Aorta (tissue), 5 donors: ENCODE measurements at places on chromosomes 13 and 19. TPM values are rescaled to one million over a fixed set of nuclear protein-coding genes. Genes with fewer than 3 reads are reported as not detected.

Gene SLC10A2
- not detected for total RNA-seq

Gene RXFP2
- total RNA-seq, result not detected

- no peak for DNase-seq
These were observed 340.7 kb upstream of the HTR2A start for GRCh38 chr13:47237571-47237970.

GRCh38 chr13:111920932-111921705 is 145.8 kb upstream of the SOX1 start:
- no peak for DNase-seq

DNA sequence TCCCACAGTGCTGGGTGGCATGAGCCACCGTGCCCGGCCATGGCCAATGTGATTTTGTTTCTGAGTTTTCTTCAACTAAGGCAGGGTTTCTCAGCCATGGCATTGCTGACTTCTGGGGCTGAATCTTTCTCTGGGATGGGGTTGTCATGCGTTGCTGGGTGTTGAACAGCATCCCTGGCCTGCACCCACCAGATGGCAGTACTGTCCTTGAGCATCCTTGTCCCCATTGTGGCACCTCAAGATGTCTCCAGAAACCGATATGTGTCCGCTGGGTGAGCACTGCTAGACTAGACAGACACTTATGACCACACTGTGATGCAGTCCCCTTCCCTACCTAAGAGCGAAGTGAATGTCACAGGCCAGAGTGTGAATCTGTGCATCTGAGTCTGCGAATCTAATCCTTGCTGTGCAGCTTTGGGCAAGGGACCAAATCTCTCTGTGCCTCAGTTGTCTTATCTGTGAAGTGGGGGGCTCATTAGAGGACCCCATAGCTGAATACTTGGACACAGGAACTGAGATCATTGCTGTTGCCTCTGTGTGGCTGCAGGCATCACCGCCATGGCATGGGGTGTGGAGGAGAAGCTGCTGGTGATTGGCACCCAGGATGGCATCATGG is 50.3 kb upstream of the SIN3B start:
- no peak for DNase-seq

- DNase-seq, result no peak
These were observed 253.0 kb downstream of the TSHZ3 start for GRCh38 chr19:31096062-31096830.

DNA sequence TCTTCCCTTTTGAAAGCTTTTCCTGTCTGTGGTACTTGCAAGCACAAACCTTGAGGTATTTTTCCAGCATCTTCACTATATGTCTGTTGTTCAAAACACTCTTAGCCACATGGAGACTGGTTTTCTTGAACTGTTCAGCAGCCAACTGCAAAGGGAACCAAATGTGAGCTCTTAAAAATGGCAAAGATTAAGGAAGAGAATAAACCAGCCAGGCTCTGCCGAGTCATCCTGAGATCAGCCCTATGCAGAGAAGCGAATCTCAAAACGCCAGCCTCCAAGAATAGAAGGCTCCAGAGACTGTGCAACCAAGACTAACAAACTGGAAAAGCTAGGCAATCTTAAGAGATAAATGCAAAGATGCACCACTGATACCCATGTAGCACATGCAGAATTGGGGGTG is 20.7 kb downstream of the AKAP8 start:
- DNase-seq, result no peak

DNA sequence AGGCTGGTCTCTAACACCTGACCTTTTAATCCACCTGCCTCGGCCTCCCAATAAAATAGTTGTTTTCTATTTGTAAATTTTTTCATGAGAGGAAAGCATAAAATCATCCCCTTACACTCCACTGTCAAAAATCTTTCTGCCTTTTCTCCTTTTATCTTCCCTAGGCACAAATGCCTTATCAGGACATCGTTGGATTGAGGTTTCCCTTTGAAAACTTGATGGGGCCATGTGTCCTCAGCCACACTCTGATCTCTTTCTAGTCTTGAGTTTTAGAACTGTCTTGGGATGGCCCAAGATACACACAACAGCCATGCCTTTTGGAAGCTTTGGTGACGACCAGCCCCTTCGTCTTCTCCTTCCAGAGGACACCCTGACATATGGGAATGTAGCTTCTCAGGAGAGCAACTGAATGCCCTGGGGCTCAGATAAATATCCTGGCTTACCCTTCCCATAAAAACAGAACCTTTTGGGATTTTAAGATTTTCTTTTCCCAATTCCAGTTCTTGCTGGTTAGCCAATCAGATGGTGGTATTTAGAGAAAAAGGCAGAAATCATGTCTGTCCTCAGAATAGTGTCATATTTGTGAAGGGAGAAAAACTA is 112.4 kb downstream of the ZNF429 start:
- DNase-seq, result no peak

- DNase-seq, result no peak
These were observed 137.2 kb downstream of the CYSLTR2 start for GRCh38 chr13:48790966-48791365.

DNA sequence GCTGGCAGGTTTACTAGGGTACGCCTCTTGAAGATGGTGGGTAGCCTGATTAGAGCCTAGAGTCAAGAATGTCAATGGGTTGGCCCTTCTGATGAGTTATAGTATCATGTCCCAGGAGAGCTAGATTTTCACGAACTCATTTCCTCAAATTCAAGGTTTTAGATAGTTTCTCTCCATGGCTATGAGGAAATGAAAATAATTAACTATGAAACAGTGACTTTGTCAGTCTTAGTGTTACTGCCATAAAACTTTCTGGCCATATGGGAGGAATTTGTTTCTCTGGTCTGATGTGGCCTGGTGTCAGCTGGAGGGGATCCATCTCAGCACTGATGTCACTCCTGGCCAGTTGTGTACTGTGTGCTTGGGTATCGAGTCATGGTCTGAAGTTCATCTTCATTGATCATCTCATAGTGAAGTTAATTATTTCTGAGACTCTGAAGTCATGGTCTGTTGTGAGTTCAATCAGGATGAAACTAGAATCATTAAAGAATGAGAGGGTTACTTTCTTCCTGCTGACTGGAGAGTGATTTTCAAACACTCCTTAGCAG is 49.4 kb upstream of the TNFSF11 start:
- no peak for DNase-seq

GRCh38 chr13:39016787-39017186 is 21.1 kb downstream of the PROSER1 start:
- no peak for DNase-seq

DNA sequence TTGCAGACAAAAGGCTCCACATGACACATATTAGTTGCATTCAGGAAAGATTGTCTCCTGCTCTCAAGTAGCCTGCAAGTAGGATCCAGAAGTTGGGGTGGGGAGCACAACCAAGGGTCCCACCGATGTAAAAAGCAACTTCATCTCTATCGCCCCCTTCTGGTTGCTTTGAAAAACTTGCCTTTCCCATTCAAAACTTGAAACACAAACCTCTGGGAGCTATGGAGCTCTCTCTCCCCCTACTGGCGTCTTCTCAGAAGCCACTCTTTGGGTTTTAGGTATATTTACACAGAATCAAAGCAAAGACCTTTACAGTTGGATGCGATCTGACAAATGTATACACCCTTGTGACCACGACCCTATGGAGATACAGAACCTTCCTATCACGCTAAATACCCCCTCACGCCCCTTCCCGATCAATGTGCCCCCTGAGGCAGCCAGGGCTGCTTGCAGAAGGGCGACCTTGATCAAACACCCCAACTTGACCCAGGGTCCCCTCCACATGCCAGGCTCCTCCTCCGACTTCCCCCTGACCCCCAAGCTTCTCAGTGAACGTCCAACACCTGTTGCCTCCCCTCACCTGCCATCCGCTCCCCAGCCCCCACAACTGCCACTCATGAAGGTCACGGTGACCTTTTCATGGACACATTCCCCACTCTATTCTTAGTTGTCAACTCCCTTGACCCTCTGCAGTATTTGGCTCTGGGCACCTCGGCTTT is 10.1 kb downstream of the NOSIP start:
- DNase-seq, result no peak
